ENCODE measurements at places on chromosomes 4 and X. TPM values are rescaled to one million over a fixed set of nuclear protein-coding genes. Genes with fewer than 3 reads are reported as not detected.

The WAS gene
- 5.1 TPM for total RNA-seq

The DDIT4L gene
- total RNA-seq = 0.08 TPM

The CC2D2A gene
- 2.9 TPM for total RNA-seq

The IL21 gene
- not detected for total RNA-seq

The SPANXD gene
- total RNA-seq = not detected

The OTC gene
- total RNA-seq = 46.3 TPM

The ZDHHC15 gene
- total RNA-seq = 0.17 TPM

The ASMT gene
- total RNA-seq = not detected

The MAOA gene
- total RNA-seq = 94.2 TPM

The PSAPL1 gene
- not detected for total RNA-seq

The ZAR1 gene
- total RNA-seq = not detected

The FGFBP2 gene
- total RNA-seq = not detected

The STPG2 gene
- total RNA-seq = 0.05 TPM

The IGSF1 gene
- total RNA-seq = 50.7 TPM

The TEC gene
- total RNA-seq = 4.7 TPM

The MTTP gene
- 193 TPM for total RNA-seq

The SNX12 gene
- 13.1 TPM for total RNA-seq

The DCAF12L1 gene
- 2.7 TPM for total RNA-seq

The ARSH gene
- not detected for total RNA-seq

The NAAA gene
- total RNA-seq = 49.4 TPM

The RBM41 gene
- 9.7 TPM for total RNA-seq

The DIPK2B gene
- 0.61 TPM for total RNA-seq

The EGFL6 gene
- 0.23 TPM for total RNA-seq

The MCTS1 gene
- 12.1 TPM for total RNA-seq

The F9 gene
- total RNA-seq = 584 TPM

The CSAG3 gene
- not detected for total RNA-seq

The PAK3 gene
- 0.25 TPM for total RNA-seq

The IDUA gene
- total RNA-seq = 4.5 TPM

The GABRQ gene
- not detected for total RNA-seq

The GLOD5 gene
- total RNA-seq = 0.67 TPM

The CLDN34 gene
- total RNA-seq = 0.50 TPM

The PIN4 gene
- 7.1 TPM for total RNA-seq

All from liver (tissue), 10 donors.